ENCODE measurements at places on chromosomes 5 and 9.
A peak's percentile ranks its signal among the peaks of the same experiment; 100 is the strongest.

- peak; percentile 50 for DNase-seq
Measured at GRCh38 chr9:81526587-81526986, 162.8 kb downstream of the TLE1 start.

DNA sequence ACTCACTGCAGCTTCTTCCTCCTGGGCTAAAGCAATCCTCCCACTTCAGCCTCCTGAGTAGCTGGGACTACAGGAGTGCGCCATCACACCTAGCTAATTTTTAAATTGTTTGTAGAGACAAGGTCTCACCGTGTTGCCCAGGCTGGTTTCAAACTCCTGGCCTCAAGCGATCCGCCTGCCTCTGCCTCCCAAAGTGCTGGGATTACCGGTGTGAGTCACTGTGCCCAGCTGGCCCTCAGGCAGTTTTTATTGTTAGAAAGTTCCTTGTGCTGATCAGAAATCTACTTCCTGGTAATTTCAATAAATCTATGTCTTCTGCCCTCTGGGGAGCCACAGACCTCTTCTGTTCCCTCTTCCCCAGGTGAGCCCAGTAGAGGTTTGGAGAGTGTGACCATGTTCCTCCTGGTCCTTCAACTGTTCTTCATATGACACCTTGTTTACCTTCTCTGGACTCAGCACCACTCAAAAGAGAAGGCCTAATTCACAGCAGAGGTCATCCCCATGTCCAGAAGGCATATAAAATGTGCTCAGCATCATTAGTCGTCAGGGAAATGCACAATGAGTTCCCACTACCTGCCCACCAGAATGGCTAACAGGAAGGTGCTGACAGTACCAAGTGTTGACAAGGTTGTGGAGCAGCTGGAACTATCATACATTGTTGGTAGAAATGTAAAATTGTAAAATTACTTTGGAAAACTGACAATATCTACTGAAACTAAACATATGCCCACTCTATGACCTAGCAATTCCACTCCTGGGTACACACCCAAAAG, 10.4 kb downstream of the TMOD1 start:
- DNase-seq = no peak

DNA sequence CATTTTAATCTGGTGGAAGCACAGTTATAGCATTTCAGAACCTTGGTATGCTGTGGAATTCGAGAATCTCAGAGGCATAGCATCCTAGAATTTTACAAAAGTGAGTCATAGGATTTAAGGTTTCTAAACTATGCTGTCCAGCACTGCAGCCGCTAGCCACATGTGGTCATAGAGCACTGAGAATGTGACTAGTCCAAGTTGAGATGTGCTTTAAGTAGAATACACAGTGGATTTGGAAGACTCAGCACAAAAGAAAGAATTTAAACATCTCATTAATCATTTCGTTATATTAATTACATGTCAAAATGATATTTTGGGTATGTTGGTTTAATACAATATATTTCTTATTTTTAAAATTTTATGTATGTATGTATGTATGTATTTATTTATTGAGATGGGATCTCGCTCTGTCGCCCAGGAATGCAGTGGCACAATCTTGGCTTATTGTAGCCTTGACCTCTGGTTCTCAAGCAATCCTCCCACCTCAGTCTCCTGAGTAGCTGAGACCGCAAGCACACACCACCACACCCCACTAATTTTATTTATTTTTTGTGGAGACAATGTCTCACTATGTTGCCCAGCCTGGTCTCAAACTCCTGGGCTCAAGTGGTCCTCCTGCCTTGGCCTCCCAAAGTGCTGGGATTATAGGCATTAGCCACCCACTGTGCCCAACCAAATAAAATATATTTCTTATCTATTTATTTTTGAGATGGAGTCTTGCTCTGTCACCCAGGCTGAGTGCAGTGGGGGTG, 20.4 kb upstream of the RPS14 start:
- DNase-seq = peak; percentile 95

DNA sequence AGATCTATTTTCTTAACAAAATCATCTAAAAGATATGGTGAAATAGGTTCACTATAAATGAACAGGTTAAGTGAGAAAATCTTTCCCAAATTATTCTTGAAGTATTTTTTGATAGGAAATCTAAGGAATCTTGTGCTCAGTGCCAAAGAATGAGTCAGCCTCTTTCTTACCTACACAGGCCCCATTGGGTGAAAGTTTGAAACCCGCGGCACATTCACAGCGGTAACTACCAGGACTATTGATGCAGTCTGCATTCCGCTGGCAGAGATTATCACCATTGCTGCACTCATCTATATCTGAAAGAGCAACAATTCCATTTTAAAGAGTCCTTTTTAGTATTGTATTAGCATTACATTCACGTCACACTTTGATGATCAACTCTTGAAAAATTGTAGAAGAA, 221.8 kb downstream of the SLC12A2 start:
- DNase-seq = no peak

GRCh38 chr5:143557061-143557818, 153.8 kb upstream of the NR3C1 start:
- peak; percentile 43 for DNase-seq

- DNase-seq = no peak
Measured at GRCh38 chr5:3542158-3542557, 53.5 kb upstream of the IRX1 start.

DNA sequence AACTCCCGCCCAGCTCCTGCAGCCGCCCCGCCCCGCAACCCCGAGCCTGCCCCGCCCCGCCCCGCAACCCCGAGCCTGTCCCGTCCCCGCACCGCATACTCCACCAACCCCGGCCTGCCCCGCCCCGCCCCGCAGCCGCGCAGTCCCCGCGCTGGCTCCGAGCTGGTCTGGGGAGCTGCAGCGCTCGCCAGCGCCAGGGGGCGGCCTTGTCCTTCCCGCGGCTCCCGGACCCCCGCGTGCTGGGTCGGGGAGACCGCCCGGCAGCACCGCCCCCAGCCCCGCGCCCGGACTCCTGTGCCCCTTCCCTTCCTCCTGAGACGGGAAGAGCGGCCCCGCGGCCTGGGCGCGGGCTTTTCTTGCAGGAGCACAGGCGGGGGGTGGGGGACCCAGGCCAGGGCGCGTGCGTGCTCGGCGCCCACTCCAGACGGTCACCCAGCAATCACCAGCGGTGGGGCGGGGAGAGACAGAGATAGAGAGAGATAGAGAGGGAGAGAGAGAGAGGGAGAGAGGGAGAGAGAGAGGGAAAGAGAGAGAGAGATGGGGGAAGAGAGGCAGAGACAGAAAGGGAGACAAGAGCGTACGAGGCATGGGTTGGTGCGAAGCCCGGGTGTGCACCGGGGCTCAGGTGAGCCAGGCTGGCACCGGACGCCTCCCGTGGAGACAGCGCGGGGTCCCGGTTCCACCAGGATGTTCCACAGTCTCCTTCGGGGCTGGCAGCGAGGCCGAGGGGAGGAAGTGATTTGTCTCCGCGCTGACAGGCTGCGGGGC, 14.7 kb upstream of the TMEM250 start:
- peak; percentile 80 for DNase-seq

- no peak for DNase-seq
Measured at GRCh38 chr5:1374030-1374678, 29.3 kb upstream of the CLPTM1L start.

- DNase-seq = no peak
Measured at GRCh38 chr9:1505489-1505888, 455.3 kb downstream of the DMRT2 start.

DNA sequence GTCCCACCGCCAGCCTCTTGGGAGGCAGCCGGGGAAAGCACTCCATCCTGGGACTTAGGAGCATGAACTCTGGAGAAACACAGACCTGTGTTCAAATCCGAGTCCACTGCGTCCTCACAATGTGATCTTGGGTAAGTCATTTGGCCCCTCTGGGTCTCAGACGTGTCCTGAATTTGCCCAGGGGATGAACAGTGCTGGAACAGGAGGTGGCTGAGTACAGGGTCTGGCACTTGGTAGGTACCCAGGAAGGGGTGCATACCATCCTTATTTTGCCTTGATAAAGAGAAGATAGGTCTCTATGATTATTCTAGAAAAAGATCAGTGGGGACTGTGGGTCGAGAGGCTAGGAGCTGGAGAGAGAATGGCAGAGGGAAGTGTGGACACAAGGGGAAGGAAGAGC, 135.7 kb downstream of the FGF18 start:
- DNase-seq = no peak

DNA sequence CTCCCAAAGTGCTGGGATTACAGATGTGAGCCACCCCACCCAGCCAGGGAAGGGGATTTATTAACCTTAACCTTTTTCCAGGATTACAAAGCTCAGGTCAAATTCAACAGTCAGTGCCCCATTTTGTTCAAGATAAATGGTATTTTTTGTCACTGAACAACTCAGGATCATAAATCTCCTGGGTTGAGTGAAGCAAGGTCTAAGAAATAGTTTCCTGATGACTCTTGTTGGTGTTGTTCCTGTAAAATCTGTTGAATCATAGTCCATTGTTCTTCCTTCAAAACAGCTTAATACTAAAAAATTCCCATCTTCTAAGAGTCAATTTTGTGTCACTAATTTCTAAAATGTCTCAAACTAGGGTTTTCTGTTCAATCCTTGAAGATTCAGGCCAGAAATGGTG, 33.9 kb upstream of the JMY start:
- peak; percentile 53 for DNase-seq

DNA sequence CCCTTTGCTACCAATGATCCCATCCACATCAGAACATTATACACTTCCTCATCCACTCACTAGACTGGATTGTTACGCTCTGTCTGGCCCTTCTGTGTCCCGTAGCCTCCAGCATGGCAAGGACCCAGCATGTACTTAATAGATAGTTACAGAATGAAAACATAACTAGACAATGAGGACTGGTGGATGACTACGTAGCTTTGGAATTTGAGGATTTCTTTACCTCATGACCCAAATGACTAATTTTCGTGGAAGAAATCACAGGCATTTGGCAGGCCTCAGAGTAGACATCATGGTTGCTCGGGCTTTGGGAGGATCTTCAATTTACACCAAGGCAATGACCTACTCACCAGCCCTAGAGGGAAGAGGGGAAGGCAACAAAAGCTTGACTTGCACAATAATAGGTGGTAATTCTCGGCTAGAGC, 299.8 kb downstream of the TLE1 start:
- DNase-seq = peak; percentile 87

DNA sequence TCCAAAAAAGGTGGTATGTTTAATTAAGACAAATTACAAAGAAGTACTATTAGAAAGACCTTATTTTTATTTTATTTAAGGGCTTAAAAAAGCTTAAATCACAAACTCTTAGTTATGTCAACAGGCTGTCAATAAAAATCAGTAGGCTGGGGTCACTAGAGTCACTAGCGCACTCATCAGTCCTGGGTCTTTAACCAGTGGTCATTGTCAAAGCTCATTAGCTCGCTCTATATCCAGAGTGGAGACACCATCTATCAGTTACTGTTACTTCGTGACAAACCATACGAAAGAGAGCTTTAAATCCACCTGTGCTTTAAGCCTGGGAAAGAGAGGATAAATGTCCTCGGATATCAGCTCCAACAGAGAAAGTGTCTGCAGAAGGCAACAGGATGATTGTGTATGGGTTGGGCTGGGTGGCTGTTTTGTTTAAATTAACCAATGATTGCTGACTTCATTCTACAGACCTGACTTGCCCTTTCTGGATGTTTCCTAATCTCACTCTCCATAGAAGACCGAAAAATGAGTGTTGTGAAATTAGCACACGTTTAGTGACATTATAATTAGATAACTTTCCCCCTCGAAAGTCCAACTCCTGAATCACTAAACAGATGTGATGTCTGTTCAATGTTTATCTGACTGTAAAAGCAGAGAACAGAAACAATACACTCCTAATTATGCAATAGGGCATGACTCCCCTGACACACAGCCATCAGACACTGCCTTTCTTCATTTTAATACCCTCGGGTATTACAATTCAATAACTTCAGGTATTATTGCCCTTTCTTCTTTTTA, 123.6 kb upstream of the TNPO1 start:
- peak; percentile 62 for DNase-seq

DNA sequence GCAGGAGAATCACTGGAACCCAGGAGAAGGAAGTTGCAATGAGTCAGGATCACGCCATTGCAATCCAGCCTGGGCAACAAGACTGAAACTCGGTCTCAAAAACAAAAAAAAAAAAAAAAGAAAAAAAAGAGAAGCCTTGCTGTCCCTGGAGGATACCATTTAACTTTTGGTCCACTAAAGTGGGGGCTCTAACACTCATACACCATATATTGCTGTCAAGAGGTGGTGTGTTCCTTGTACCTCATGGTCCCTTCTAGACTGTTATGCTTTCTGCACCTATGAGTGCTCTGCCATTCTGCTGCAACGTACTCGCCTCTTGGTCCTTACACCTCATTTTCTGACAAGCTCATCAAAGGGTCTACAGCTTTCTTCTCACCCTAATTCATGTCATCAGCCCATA, 52.2 kb upstream of the ISOC1 start:
- no peak for DNase-seq

DNA sequence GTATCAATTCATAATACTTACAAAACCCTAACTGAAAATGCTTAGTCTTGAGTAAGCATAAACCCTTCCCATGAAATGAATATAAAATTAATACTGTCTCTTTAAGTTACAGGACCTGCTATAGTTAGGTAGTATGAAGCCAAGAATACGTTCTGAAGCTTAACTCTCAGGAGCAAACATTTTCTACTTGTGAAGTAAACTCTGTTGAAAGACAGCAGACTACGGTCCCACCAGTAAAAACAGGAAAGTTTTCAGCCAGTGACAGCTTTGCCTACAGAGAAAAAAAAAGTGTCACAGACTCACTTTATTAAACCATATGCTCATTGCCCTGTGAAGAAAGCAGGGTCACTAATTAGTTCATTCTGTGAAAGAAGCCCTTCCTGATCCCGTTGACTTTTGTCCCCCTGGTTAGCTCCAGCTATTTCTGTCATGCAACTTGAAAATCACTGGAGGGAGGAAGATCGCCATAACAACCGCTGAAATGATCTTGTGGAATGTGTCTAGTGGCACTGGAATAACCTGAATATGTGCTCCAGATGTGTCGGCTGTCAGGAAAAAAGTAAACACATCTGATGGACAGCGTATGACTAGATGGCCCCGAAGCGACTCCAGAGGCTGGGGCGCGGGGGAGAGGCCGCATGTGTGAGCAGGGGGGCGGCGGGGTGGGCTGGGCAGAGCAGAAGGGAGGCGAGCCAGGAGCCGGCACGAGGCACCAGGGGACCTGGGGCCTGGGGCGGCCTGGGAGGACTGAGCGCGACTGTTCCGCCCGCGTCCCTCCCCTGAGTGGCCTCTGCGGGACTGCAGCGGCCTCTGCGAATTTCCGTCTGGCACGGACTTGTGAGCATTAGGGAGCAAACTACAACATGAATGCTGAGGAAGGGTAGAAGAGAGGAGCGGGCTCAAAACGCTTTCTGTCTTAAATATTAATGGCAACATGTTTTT, 41.9 kb downstream of the BNC2 start:
- DNase-seq = peak; percentile 80

GRCh38 chr9:34492051-34492450, 30.7 kb downstream of the ENHO start:
- no peak for DNase-seq

GRCh38 chr5:144191998-144192397, 21.3 kb downstream of the KCTD16 start:
- DNase-seq = peak; percentile 83

All from adipocyte (in vitro differentiated cells).